ENCODE measurements at places on chromosomes 1 and 21. TPM values are rescaled to one million over a fixed set of nuclear protein-coding genes. Genes with fewer than 3 reads are reported as not detected.

- no peak for DNase-seq
These were observed 19.0 kb downstream of the DAB1 start for GRCh38 chr1:57404884-57405283.

- no peak for DNase-seq
These were observed 8.8 kb upstream of the REN start for GRCh38 chr1:204174958-204175357.

DNA sequence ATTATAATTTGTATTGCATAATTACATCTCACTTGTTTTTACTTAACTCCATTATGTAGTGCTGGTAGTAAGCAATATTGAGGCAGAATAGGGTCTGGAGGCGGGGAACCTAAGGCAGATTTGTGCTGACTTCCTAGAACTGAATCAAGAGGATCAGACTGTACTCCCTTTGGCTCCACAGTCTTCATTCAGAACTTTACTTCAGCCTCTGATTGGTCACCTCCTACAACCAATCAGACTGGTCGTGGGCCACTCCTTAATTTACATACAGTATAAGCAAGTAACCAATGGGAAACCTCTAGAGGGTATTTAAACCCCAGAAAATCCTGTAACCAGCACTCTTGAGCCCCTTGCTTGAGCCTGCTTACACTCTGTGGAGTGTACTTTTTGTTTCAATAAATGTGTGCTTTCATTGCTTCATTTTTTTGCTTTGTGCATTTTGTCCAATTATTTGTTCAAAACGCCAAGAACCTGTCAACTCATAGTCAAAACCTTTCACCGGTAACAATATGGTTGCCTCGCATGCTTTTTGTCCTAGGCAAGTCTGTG lies 31.6 kb downstream of the ZBTB8OS start:
- DNase-seq, result no peak

DNA sequence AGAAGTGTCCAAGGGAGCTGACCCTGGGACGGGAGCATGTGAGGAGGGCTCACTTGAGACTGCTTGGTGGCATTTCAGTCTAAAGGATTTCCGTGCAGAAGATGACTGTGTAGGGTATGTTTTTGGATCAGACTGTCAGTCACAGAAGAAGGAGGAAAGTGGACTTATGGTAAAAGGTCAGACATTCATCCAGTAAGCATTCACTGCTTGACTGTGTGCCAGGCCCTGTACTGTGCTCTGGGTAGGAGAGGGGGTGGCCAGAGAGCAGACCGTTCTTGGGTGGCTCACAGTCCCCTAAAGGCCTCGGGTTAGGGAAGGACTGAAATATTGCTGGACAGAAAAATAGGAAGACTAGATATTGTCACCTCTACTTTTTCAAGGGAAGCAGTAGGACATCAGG lies 2.1 kb upstream of the SERINC2 start:
- no peak for DNase-seq

DNA sequence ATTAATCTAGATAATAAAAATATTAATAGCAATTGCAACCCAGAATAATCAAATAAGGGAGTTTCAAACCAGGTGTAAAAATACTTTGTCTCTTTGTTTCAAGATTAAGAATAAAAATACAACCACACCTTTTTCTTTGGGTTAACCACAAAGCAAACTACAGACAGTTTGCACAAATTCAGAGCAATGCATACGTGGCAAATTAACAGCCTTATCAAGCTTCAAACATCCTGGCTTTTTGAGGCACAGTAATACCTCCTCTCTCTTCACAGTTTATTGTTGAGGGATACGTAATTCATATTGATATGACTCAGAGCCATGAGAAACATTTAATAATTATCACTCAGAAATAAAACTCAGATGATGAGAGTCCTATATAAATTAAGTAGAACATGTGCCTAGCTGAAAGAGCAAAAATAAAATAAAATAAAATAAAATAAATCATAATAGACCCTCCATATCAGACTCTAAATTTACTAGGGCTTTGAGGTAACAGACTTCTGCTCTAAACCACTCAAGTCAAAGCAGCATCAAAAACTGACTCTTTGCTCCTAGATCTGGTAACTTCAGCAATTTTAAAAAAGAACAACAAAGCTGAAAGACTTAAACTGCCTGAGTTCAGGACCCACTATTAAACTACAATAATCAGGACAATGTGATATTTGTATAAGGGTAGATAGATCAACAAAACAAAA lies 11.4 kb downstream of the EDEM3 start:
- no peak for DNase-seq

The KRTAP13-2 gene
- polyA plus RNA-seq, result not detected

The FAM43B gene
- polyA plus RNA-seq, result 2.2 TPM

DNA sequence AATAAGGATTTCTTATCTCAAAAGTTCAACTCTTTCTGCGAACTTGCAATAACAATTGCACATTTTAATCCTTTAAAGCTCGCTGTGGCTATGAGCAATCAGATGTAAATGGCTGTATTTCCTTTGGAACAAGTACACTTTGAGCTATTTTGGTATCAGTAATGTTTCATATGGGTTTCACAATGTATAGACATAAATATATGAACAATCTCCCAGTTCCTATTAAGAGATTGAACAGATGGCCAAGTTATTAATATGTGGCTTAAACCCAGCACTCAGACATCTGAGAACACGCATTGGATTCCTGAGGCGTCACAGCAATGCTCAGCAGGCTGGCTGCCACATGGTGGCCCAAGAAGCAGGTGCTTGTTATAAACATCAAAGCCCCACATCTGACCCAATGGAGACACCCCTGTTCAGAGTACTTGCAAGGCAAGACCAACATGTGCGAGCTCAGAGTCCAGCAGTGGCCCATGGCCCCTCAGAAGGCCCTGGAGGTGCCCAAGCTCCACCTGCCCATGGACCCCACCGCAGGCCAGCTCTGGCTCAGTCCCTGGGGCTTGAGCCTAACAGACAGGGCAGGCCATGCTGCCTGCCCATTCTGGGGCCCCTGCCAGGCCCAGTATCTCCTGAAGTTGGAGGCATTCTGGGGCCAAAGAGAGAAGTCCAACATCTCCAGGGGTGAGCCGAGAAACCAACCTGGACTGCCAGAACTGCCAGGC lies 23.7 kb downstream of the PSMG1 start:
- no peak for DNase-seq

- DNase-seq, result no peak
These were observed 25.7 kb upstream of the LDLRAP1 start for GRCh38 chr1:25517476-25518394.

GRCh38 chr1:44519035-44519676 lies 114.1 kb downstream of the RNF220 start:
- DNase-seq, result no peak

- DNase-seq, result no peak
These were observed 44.5 kb downstream of the B3GALT5 start for GRCh38 chr21:39657091-39657689.

- no peak for DNase-seq
These were observed 11.5 kb downstream of the TNFSF4 start for GRCh38 chr1:173195596-173196088.

Data from renal pelvis (tissue), 12 donors.